ENCODE measurements at places on chromosomes 16 and 17.

DNA sequence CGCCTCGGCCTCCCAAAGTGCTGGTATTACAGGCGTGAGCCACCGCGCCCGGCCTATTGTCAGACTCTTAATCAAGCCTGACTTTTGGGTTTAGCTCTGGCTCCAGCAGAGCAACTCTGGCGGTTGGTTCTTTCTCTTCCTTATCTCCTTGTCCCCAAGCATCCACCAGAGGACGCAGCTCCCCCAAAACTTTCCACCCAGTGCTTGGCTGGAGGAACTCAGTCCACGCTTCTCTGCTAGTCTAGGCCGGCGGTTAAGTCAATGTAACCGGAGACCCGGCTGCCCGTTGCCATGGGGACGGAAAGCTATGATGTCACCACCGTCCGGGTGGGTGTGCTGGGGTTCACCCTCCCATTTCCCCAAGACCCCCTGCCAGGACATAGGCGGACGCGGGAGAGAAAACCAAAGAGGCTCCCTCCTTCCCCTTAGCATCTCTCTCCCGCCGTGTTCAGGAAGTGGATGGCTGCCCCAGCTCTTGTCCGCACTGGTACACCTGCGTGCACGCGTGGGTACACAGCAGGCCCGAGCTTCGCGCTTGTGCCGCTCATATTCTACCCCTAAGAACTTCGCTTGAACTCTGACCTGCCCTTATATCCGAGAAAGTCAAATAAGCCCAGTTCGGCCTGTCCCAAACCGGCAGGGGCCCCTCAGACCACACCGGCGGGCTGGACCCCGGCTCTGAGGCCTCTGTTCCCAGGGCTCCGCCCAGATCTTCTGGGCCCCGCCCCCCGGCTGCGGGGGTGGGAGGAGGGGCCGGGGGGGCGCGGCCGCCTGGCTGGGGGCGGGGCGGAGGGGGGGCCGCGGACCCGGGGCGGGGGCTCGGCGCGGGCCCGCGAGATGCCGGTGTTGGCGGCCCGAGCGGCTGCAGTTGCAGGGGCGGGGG is at the start of gene RND2:
Gene RND2 (plus strand): TSS at position 825 of the 883 bp plus-strand sequence. CDS start 117 bp downstream, outside the sequence.
- peak; percentile 73 for DNase-seq

- no peak for DNase-seq
Observed at GRCh38 chr16:35319536-35320192, 1860.3 kb downstream of the TP53TG3F start.

DNA sequence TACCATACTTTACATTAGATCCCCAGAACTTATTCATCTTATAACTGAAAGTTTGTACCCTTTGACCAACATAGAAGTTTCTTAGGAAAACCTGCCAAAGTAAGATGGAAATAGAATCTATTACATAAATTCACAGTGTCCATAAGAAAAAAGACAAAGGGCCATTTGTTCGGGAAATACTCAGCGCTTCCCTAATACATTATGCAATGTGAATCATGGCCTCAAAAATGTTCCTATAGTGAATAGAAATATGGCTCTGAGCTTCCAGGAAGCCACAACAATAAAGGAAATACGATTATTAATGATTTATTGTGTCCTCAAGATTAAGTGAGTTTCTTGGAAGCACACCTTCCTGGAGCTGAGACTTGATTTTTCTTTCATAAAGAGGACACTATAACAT is 51.5 kb downstream of the GPRC5B start:
- no peak for DNase-seq

- DNase-seq: no peak
Observed at GRCh38 chr16:89426736-89427530, 63.4 kb downstream of the ANKRD11 start.

DNA sequence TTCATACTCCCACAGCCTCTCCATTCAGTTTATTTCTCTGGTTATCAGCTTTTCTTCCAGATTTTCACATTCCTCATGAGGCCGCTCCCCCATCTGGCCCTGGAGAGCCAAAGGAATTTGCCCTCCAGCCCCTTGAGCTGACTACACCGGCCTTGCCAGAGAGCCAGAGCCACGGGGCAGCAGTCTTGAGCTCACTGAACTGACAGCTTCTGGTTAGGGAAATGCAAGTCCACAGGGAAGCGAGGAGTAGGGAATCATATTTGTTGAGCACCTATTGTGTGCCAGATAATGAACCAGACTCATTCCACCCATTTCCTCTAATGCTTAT is 102.4 kb downstream of the ABCC12 start:
- DNase-seq: peak; percentile 35

DNA sequence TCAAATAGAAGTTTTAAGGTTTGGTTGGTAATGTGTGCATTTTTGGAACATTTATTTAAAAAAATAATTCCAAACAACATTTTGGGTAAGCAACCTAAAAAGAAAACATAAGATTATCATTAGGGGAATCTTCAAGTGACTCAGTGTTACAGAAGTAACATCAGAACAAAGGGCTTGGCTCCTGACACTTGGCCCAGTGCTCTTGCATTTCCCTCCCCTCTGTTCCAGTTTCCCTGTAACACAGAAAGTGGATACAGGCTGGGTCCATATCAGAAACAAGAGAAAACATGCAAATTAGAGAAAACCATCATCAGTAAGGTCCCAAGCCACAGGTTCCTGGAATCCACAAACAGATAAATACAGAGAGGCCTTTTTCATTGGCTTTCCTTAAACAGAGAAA is 40.1 kb downstream of the SKAP1 start:
- DNase-seq: no peak

- no peak for DNase-seq
Observed at GRCh38 chr17:52828621-52829020, 670.1 kb upstream of the CA10 start.

Measured in progenitor cell of endocrine pancreas (in vitro differentiated cells).